ENCODE measurements at places on chromosomes 5 and 9. TPM values are rescaled to one million over a fixed set of nuclear protein-coding genes. Genes with fewer than 3 reads are reported as not detected.

PFN3 gene
- total RNA-seq, result not detected

FAM81B gene
- total RNA-seq, result not detected

ABO gene
- total RNA-seq, result 2.3 TPM

RAPGEF1 gene
- total RNA-seq, result 106 TPM

CCL19 gene
- not detected for total RNA-seq

NTRK2 gene
- total RNA-seq, result 14.4 TPM

PCDHB10 gene
- total RNA-seq, result 1.4 TPM

SLC34A1 gene
- total RNA-seq, result not detected

PRDM9 gene
- total RNA-seq, result not detected

LCN2 gene
- 0.64 TPM for total RNA-seq

PRSS3 gene
- total RNA-seq, result not detected

TERT gene
- not detected for total RNA-seq

COMMD10 gene
- total RNA-seq, result 33.2 TPM

MLLT3 gene
- total RNA-seq, result 9.9 TPM

GPR151 gene
- not detected for total RNA-seq

Data from mesenteric fat pad (tissue), 1 donor.